ENCODE measurements at places on chromosomes 16 and 17.

GRCh38 chr17:45293413-45294211 is 23.2 kb downstream of the MAP3K14 start:
- DNase-seq, result peak; percentile 40

- no peak for DNase-seq
Measured at GRCh38 chr17:79835953-79836509, 3.2 kb downstream of the CBX4 start.

DNA sequence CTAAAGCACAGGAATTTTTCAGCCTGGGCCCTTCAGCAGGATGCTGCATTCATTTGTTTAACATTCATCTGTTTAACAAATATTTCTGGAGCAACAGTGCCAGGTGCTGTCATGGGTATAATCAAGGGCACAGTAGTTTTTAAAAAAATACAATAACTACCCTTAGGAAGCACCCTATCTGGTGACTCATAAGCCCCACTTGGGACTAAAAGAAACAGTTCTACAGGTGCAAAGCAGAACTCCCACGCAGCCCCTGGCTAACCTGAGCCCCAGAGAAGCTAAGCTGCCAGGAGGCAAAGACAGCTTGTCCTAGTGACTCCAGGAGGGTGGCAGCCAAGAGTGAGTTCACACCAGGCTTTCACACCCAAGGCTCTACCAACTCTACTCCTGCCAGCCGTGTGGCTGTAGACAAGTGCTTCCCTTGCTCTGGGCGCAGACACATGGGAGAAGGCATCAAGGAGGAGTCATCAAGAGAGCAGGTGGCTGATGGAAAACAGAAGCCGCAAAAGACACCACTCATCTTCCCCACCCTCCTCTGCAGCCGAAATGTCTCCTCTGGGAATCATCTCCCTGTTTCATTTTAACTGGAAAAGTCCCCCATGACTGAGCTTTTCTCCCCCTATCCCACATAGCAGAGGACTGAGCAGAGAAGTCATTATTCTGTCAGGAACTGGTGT is 14.4 kb downstream of the CUEDC1 start:
- DNase-seq, result no peak

GRCh38 chr17:49696233-49696761 is 11.5 kb downstream of the SLC35B1 start:
- DNase-seq, result no peak

DNA sequence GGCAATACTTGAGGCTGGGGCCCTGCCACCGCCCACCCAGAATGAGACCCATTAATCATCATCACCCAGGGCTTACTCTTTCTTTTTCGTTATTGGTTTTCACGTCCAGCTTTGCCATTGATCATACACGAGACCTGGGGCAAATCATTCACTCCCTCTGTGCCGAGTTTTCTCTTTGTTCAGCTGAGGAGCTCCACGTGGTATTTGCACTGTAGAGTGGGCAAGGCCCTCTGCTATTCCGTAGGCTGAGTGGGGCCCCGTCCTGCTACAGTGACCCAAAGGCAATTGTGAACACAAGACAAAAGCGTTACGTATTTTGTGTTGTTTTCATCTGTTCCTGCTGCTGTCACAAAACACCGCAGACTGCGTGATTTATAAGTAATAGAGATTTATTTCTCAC is 23.6 kb upstream of the CBX2 start:
- no peak for DNase-seq

GRCh38 chr17:79607940-79608623 is 2.8 kb downstream of the RBFOX3 start:
- no peak for DNase-seq

GRCh38 chr16:8323153-8323552 is 267.2 kb downstream of the TMEM114 start:
- DNase-seq, result no peak

DNA sequence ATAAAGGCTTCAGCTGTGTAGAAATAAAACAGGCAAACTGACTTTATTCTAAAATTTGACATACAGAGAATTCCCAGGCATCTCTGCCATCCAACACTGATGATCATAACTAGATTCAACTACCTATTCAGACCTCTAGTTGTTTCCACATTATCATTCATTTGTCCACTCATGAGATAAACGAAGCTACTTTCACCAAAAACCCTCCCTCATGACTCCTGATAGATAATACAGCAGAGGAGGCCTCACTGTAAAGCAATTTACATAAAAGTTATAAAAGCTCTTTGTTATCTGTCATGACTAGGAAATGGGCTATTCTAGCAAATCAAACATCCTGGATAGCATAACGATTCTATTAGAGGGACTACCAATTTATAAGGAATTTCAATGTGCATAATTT is 19.6 kb upstream of the RFFL start:
- DNase-seq, result no peak

DNA sequence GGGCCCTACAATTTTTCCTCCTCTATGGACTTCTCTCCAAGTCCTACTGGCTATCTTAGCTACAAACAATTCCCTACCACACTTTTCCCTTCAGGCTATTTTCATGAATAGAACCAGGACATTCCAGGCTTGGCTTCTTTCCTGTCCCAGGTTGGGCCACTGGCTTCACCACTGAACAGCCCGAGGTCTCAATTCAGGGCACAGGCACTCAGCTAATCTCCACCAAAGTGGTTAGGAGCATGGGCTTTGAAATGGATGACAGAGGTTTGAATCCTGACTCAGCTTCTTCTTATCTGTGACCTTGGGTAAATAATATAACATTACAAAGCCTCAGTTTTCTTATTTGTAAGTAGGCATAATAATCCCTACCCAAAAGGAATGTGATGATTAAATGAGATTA is 50.9 kb upstream of the ZNF629 start:
- no peak for DNase-seq

DNA sequence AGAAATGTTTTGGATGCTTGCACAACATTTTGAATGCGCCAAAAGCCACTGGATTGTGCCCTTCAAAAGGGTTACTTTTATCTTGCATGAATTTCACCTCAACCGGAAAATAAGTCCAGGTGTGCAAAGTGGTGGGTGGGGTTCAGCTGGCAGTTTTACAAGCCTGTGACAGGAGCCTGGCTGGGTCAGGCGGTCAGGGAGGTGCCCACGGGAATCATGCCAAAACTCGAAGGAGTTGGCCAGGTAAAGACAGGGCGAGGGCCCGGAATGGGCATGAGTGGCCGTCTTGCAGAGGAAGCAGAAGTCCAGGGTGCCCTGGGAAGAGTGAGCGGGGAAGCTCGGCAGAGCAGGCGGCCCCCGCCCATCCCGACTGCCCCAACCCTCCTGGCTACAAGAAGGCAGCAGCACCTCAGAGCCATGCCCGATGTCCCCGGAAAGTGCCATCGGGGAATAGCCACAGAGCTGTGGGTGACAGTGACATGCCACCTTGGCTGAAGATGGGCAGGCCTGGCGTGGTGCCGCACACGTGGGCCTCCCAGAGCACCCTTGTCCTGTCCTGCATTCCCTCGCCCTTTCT is 19.1 kb upstream of the CACNG1 start:
- DNase-seq, result no peak

GRCh38 chr16:47731252-47731651 is 270.1 kb downstream of the PHKB start:
- no peak for DNase-seq

DNA sequence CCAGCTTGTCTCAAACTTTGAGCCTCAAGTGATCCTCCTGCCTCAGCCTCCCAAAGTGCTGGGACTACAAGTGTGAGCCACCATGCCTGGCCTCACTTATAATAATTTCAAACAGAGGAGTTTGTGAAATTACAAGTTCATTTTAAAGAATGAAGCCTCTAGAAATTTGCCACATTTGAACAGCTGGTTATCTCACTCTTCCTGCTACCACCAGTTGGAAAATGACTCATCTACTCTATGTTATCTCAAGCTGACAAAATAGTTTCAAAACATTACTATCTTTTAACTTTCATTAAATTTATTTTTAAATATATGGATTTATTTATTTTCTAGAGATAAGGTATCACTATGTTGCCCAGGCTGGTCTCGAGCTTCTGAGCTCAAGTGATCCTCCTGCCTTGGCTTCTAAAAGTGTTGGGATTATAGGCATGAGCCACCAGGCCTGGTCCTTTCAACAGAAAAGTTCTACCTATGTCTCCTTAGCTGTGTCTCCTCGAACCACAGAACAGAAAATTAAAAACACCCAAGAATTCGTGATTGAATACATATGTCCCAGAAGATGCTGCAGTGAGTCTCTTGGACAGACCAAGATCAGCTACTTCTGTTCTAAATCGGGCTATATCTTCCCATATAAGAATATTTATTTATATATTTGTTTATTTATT is 47.6 kb downstream of the MYH13 start:
- DNase-seq, result no peak

DNA sequence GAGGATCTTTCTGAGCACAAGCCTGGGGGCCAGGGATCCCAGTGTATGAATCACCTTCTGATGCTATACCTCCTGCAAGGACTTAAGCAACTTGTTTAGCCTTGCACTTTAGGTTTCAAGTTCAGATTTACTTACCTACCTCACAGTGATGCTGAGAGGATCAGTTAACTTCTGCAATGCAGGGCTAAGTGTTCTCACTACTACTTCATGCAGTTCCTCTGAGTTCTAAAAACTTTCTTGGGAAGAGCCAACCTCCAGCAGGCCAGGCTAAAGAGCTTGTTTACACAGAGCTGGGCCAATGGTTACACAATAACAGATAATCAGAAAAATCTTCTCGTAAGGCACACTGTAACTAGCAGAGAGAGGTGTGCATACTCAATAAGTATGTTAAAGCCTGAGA is 13.0 kb downstream of the VEZF1 start:
- DNase-seq, result no peak

GRCh38 chr17:61394630-61395408 is 4.8 kb upstream of the TBX2 start:
- no peak for DNase-seq

DNA sequence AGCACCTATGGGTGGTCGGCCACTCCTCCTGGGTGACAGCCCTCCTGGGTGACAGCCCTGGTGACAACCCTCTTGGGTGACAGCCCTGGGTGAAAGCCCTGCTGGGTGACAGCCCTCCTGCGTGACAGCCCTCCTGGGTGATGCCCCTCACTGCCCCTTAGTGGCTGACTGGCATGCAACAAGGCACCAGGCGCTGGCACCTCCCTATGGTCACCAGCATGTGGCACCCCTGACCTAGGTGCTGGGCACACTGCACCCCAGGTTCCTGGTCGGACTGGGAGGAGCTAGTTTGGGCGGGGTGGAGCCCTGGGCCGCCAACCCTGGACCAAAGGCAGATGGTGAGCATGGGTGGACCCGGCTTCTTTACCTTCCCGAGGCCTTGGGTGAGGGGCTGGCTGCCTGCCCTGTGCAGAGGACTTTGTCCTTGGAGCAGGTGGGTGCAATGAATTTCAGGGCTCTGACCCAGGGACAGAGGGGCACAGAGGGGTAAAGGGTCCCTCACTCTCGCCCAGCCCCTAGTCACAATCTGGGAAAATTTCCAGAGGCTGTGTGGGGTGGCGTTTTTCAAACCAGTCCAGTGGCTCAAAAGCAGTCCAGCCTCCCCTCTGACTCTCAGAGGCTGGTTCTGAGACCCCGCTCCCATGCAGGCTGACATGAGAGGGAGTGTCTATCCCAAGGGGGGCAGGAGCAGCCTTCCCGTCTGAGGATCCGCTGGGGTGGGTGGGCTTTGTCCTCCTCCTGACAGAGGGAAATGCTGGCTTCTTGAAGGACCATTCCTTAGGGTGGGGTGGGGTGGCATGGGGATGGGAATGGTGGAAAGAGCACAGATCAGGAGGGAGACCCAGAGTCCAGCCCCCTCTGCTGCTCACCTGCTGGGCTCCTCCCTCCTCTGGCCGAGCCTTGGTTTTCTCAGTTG is 25.9 kb upstream of the TNFRSF13B start:
- no peak for DNase-seq
